ENCODE measurements at places on chromosomes 4 and X.

DNA sequence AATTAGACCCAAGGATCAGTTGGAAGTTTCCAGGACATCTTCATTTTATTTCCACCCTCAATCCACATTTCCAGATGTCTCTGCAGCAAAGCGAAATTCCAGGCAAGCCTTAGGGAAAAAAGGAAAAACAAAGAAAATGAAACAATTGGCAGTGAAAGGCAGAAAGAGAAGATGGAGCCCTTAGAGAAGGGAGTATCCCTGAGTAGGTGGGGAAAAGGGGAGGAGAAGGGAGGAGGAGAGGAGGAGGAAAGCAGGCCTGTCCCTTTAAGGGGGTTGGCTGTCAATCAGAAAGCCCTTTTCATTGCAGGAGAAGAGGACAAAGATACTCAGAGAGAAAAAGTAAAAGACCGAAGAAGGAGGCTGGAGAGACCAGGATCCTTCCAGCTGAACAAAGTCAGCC lies at the start of gene PLP1:
Gene PLP1 (plus strand): TSS at position 295 of the 400 bp plus-strand sequence. CDS start 156 bp downstream, outside the sequence.
- DNase-seq, result no peak

DNA sequence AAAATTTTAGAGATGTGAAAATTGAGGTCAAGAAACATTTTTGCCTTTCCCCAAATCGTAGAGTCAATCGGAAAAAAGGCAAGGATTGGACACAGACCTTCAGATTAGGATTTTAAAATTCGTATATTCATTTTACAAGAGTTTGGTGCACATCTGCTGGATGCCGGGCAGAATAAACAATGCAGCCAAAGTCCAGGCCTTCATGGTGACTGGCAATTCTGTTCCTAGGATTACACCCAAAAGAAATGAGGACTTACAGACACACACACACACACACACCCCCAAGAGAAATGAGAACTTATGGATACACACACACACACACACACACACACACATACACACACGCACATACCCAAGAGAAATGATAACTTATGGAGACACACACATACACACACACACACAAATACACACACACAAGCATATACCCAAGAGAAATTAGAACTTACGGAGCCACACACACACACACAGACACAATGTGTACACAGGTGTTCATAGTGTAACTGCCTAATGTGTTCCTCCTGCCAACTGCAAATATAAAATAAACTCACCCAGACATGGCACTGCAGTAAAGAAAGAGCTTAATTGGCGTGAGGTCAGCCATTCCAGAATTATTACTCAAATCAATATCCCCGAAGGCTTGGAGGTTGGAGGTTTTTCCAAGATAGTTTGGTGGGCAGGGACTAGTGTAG lies 165.7 kb upstream of the STS start:
- no peak for DNase-seq

- no peak for DNase-seq
Measured at GRCh38 chrX:75547783-75548182, 24.9 kb upstream of the ZDHHC15 start.

GRCh38 chrX:2370456-2370855 lies 130.3 kb downstream of the DHRSX start:
- DNase-seq, result no peak

- no peak for DNase-seq
Measured at GRCh38 chrX:77346859-77347258, 100.3 kb upstream of the FGF16 start.

- peak; percentile 64 for DNase-seq
Measured at GRCh38 chrX:104113222-104113965, 1.1 kb downstream of the ZCCHC18 start.

GRCh38 chr4:3410401-3411135 lies 31.2 kb upstream of the HGFAC start:
- no peak for DNase-seq

- no peak for DNase-seq
Measured at GRCh38 chrX:65757943-65758342, 90.5 kb downstream of the MSN start.

- DNase-seq, result peak; percentile 54
Measured at GRCh38 chr4:56757821-56758411, 63.6 kb downstream of the SPINK2 start.

- no peak for DNase-seq
Measured at GRCh38 chrX:119672426-119672825, 20.5 kb downstream of the SEPTIN6 start.

DNA sequence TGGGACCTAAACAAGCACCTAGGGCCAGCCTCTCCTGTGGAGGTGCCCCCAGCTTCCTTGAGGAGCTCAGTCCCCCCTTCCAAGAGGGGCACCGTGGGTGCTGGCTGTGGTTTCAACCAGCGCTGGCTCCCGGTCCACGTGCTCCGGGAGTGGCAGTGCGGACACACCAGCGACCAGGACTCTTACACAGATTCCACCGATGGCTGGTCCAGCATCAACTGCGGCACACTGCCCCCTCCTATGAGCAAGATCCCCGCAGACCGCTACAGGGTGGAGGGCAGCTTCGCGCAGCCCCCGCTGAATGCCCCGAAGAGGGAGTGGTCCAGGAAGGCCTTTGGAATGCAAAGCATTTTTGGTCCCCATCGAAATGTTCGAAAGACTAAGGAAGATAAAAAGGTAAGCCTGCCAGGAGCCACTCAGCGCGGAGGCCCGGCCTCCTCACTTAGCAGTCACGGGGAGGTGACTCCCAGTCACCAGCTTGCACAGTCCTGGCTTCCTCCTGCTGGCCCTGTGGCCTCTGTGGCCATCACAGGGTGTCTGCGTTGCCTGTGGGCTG lies 24.9 kb downstream of the RGS12 start:
- no peak for DNase-seq

- no peak for DNase-seq
Measured at GRCh38 chr4:102399021-102399420, 53.7 kb upstream of the SLC39A8 start.

DNA sequence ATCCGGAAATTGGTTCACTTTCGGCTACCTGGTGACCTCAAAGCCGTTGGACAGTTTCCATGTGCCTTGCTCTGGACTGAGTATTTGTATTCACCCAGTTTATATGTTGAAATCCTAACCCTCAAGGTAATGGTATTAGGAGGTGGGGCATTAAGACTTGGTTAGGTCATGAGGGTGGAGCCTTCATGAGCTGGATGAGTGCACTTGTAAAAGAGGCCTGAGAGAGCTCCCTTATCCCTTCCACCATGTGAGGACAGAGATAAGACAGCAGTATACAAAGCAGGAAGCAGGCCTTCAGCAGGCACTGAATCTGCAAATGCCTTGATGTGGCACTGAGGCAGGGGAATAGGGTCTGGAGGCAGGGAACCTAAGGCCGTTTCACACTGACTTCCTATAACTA lies 5.3 kb upstream of the OPHN1 start:
- no peak for DNase-seq

DNA sequence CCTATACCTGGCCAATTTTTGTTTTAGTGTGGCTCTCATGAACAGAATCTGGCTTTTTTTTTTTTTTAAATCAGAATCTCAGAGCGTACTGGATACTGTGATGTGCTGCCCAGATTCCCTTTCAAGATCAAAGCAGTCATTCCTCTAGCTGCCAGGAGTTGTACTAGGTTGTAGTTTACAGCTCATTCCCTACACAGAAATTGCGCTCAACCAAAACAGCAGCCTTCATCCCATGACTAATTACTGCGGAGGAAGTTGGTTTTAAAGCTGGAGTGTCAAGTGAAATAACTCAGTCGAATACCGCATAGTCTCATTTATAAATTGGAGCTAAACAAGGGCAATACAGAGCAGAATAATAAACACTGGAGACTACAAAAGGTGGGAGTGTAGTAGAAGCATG lies 12.2 kb upstream of the TMPRSS11B start:
- DNase-seq, result no peak

GRCh38 chr4:23736466-23736865 lies 153.4 kb downstream of the PPARGC1A start:
- DNase-seq, result no peak

DNA sequence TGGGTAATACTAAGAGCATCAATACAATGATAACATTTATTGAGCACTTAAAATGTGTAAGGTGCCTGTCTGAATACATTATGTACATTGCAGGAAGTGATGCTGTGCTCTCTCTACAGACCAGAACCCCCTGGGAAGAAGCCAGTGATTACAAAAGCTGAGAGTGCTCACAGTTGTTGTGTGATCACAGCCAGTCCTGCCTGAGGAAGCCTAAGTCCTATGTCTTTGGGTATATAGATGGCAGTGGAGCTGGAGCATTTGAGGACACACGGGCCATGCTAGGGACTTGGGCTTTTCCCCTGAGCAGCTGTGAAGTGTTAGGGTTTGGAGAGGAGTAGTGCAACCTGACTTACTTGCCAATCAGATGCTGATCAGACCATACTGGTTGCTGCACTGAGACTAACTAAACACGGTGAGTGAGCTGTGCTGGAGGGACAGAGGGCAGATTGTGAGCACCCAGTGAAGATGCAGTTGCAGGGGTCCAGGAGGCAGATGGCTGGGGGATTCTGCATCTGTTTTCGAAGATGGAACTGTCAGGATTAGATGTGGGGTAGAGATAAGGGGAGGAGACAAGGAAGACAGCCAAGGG lies 60.8 kb upstream of the TBC1D14 start:
- DNase-seq, result no peak

- DNase-seq, result no peak
Measured at GRCh38 chrX:105564501-105564900, 257.8 kb upstream of the NRK start.

GRCh38 chr4:80029364-80029763 lies 43.7 kb downstream of the ANTXR2 start:
- no peak for DNase-seq

DNA sequence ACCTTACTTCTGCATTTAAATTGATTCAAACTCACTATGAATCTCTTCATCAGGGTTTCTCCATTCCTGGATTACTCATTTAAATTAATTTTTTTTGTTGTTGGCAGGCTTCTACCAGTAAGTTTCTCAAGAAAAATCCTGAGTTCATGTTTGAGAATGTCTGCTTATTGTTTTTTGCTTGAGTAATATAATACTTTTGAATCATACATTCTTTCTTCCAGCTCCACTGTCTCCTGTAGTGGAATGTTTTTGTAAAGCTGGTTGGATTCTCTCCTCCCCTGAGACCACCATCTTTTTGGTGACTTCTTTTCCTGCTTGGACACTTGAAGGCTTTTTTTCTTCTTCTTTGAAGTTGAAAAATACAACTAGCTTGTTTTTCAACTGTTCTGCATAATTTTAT lies 4.3 kb upstream of the MID1IP1 start:
- no peak for DNase-seq

DNA sequence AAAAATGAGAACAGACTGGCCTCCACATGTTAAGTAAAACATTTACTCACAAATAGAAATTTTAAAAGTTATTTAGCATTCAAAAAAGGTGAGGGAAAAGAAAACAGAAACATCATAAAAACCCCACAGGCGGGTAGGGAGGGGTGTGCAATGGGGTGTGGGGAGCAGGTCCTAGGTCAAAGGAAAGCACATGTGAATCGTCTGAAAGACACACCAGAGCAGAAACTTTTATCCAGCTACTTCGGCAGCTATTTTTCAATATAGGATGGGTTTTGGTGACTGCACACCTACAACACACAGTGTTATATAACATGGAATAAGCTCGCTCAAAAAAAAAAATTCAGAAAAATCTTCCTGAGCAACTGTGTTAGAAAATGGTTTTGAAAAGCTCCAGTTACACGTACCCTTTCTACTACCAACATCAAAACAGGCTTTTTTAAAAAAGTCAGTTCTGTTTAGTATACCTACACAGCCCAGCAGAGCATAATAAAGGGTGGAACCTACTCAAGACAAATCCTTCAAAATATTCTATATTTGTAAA lies 1.6 kb downstream of the OTUD4 start:
- DNase-seq, result peak; percentile 53

- DNase-seq, result no peak
Measured at GRCh38 chrX:119648421-119648775, 42.2 kb upstream of the NKRF start.

DNA sequence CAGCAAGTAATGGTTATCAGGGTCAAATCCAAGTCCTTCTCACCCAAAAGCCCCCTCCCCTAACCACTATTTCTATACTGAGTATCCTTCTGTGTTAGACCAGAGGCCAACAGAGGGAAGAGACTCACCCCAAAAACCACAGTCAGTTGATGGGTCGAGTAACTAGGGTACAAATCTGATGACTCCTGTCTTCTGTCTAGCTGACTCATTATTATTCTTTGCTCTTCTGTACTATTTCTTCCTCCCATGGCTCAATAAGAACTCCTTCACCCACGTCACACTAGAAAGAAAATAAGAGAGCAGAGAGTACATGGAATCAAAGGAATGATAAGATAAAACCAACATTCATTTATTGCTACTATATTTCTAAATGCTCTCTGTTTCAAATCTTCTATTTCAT lies 2.0 kb downstream of the RAB40A start:
- DNase-seq, result no peak

GRCh38 chr4:100098011-100098545 lies 92.2 kb downstream of the DDIT4L start:
- no peak for DNase-seq

GRCh38 chr4:151429957-151430570 lies 21.1 kb downstream of the FHIP1A start:
- no peak for DNase-seq

DNA sequence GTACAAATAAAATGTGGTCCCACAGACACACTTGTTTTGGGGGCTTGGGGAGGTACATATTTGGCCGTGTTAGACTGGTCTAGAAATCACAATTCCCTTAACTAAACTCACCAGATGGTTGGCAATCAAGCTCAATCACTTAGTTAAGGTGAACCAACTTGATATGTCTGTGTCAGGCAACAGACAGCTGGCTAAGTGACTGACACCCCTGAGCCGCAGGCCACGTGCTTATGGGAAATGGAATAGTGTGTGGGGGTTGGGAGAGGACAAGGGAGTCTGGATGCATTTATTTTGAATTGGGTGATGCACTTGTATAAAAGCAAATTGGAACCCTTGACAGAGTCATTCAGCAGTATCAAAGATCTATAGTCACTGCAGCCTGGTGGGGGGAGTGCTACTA lies 209.0 kb downstream of the HS6ST2 start:
- DNase-seq, result no peak

- DNase-seq, result no peak
Measured at GRCh38 chrX:11290416-11291102, 2.7 kb upstream of the AMELX start.

GRCh38 chr4:16438986-16439385 lies 212.7 kb upstream of the TAPT1 start:
- DNase-seq, result no peak

DNA sequence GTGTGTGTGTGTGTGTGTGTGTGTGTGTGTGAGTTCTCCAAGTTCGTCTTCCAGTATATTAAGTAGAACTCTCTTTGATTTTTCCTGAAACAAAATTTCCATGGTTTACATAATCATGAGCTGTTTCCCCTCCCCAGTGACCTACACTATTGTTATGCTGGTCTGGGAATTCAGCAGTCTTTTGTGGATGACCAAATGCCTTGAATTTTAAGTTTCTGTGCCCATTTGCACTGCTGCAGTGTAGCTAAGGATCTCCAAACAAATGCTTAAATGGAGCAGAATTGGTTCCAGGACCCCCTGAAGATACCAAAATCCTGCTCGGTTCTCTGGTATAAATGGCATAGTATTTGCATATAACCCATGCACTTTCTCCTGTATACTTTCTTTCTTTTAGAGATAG lies 77.2 kb upstream of the SLC34A2 start:
- no peak for DNase-seq

Data from CD4-positive, alpha-beta T cell treated with Interleukin-17A for 1 hour (primary cell).